ENCODE measurements at places on chromosomes 2 and 18. TPM values are rescaled to one million over a fixed set of nuclear protein-coding genes. Genes with fewer than 3 reads are reported as not detected.

GRCh38 chr2:188244383-188244782, 47.3 kb upstream of the GULP1 start:
- peak; percentile 6 for DNase-seq

DNA sequence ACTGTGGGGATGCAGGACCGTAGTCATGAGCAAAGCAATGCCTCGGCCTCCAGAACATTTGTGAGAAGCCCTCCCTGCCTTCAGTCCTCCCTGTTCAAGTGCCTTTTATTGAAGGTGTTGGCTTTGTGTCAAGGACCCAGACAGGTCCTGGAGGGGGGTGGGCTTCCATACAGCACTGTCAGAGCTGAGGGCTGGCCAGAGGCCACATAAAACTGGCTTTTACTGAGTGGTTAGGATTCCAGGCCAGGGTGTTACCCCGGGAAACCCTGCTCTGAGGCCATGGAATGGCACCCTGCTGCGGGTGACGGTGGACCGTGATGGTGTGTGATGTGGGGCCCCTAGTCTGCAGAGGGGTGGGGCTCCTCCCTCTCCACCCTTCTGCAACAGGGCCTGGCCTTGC, 41.6 kb downstream of the TOGARAM2 start:
- DNase-seq = no peak

GRCh38 chr2:134454426-134454825, 200.6 kb downstream of the MGAT5 start:
- DNase-seq = no peak

GRCh38 chr18:74450626-74451025, 6.5 kb downstream of the DIPK1C start:
- no peak for DNase-seq

DNA sequence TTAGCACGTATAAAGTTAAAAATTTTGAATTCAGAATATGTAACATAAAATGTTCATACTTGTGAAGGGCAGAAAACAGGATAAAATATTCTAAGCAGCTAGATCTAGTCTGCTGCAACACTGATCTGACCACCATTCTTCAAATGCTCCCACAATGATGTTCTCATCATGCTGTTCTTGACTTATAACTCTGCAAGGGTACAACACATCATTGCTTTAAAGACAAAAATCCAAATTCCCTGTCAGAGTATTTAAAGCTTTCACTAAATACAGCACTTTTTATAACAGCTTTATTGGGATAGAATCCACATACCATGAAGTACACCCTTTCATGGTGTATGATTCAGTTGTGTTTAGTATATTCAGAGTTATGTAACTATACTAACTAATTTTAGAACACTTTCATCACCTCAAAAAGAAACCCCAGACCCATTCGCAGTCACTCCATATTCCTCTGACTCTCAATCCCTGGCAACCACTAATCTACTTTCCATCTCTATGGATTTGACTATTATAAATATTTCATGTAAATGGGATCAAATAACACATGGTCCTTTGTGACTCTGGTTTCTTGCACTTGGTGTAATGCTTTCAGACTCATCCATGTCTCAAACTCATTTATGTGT, 56.4 kb downstream of the MAP4K3 start:
- DNase-seq = peak; percentile 25

GRCh38 chr2:190406805-190407204, 1.4 kb upstream of the MFSD6 start:
- DNase-seq = no peak

DNA sequence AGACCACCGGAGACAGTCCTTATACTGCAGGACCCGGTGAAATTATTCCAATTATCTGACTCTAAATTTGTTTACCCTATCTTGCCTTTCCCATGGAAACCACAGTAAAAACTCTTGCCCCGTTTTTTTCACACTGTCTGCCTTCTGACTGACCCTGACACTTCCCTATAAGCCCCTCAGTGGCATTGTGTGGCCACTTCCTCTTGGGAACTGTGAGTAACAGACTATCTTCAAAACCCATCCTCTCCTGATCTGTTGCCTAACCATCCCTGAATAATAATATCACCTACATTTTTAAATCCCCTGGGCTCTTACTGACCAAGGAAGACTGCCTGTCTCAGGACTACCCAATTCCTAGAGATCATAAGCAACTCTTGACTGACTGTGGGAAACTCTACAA, 42.6 kb upstream of the RNF152 start:
- DNase-seq = no peak

DNA sequence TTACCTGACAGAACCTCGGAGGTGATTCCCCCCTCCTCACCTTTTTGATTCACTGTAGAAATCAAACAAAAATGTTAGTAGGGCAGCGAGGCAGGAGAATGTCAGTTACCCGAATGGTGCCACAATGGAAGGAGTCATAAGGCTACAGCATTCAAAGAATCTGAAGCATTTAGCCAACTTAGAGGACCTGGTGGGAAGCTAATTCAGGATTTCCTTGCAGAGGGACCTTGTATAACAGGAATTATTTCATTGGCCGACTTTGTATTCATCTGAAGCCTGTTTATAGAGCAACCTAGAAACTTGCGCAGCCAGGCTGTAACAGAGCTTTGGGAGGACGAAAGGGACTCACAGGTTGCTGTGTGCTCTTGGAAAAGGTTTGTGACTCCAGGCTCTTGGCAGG, 129.1 kb upstream of the MMADHC start:
- no peak for DNase-seq

- DNase-seq = no peak
These were observed 58.8 kb upstream of the SLC38A11 start for GRCh38 chr2:165013944-165014619.

- DNase-seq = peak; percentile 33
These were observed 2129.4 kb upstream of the PIK3C3 start for GRCh38 chr18:39825485-39826150.

- DNase-seq = no peak
These were observed 122.6 kb upstream of the NOSTRIN start for GRCh38 chr2:168679741-168680310.

DNA sequence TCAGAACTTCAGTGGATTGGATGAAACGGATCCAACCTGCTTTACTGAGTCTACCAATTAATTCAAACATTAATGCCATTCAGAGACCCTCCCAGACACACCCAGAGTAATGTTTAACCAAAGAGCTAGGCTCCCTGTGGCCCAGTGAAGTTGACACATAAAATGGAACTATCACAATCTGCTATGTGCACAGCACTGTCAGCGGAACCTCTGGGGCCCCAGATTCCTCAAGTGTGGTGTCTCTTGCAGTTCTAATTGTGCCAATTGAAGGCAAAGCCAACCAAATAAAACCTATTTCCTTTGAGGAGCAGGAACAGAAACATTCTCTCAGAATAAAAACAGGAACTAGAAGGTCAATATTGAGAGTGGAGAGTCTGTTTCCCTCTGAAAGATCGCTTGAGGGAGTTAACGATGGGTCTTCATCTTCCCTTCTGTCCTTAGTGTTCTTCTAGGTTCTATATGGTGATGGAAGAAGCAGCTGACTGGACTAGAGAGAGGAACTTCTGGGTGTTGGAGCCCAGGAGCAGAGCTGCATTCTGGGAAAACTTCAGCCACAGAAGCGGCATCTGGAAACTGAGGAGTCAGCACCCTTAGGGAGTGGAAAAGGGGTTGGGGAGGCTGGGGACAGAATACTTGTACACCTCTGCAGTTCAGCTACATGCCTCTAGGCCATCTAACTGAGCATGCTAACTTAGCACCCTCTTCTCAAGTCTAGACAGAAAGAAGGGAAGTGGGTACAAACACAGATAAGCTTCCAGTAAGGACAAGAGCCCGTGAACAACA, 174.4 kb upstream of the FBXO11 start:
- no peak for DNase-seq

GRCh38 chr2:226888971-226889370, 53.1 kb downstream of the RHBDD1 start:
- DNase-seq = peak; percentile 46

- DNase-seq = no peak
These were observed 249.1 kb downstream of the LTBP1 start for GRCh38 chr2:33195891-33196290.

DNA sequence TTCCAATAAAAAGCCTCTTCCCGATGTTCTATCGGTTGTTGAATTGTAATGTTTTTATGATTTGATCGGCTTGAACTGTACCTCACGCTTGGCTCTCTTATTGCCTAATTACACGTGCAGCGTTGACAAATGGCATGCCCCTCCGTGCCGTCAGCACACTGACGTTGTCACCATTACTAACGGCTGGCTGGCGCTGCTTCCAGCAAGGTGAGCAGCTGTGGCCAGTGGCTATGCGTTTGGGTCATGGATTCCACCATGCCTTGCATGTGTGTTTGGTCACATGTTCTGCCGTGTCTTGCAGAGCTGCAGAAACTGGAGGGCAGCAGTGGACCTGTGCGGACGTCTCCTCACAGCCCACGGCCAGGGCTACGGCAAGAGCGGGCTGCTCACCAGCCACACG, 42.1 kb downstream of the TRAPPC12 start:
- DNase-seq = no peak

GRCh38 chr2:111665551-111666116, 218.4 kb downstream of the ANAPC1 start:
- no peak for DNase-seq

DNA sequence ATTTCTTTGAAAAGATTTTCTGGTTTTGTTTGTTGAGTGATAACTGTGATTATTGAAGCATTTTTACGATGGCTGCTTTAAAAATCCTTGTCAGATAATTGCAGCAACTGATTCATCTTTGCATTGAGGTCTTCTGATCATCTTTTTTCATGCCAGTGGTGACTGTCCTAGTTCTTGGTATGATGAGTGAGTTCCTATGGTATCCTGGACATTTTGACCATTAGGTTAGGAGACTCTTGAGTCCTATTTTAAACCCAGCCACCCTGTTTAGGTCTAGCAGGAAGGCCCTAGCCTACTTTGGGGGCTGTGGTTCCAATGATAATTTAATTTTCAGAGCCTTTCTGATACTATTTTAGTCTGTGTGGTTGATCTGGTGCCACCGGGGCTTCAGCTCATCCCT, 72.7 kb upstream of the REV1 start:
- peak; percentile 24 for DNase-seq

The FBXO41 gene
- total RNA-seq = 1.0 TPM

The ABCG5 gene
- not detected for total RNA-seq

- DNase-seq = no peak
These were observed 175.3 kb downstream of the KCNE4 start for GRCh38 chr2:223227338-223227737.

DNA sequence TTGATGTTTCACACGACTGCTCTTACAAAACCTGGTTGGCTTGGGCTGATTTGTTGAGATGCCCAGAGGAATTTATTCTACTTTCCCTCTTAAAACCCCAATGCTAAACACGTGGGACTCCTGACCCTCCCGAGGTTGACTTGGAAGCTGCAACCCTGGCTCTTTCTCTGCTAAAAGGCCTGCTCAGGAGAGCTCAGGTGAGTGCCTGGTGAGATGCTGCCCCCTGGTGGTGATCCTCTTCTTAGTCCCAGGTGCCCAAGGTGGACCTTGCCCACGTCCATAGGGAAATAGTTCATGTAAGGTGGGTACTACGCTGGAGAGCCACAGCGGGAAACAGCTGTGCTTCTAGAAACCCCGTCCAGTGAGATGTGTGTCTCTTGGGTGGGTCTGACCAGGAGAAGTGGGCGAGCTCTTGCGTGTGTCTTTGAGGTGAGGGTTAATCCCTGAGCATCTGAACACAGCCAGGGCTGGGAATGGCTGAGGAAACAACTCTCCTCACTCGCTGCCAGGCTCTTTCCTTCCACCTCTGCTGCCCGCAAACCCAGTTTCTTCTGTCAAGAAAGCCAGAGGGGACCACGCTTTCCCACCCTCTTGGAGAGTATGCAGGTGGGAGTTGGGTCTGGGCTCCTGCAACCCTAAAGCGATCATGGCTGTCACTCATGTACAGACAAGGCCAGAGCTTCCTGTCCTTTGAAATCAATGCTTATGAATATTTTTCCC, 25.5 kb upstream of the PXDN start:
- DNase-seq = peak; percentile 57

GRCh38 chr2:107669335-107669734, 157.4 kb upstream of the RGPD4 start:
- DNase-seq = peak; percentile 42

DNA sequence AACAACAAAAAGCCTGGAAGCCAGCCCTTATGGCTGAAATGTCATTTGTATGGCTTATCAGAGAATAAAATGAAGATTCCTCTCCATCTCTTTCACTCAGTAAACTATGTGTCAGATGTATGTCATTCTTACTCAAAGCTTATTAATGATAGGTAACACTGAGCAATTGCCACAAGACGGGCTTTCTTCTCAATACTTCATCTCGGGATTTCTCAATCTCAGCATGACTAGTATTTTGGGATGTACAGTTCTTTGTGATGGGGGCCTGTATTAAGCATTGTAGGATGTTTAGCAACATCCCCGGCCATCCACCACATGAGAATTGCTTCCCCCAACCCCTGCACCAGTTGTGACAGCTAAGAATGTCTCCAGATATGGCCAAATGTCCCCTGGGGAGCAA, 80.2 kb downstream of the MREG start:
- DNase-seq = peak; percentile 53

GRCh38 chr2:236790963-236791362, 221.3 kb downstream of the ACKR3 start:
- peak; percentile 10 for DNase-seq

DNA sequence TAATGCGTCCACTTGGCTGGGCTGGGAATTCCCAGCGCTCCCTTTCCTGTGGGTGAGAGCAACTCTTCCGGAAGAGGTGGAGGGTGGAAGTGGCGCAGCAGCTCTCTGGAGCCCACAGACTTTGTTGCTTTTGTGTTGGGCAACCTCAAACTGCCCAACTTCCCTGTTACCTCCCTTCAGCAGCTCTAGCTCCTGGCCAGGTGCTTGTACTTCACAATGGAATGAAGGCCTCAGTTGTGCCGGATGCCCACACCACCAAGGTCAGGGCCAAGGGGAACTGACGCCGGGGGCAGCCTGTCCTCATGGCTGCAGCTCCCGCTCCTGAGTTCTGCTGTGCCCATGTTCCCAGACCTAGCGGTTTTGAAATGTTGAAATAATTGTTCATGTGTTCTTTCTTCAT, 322.9 kb downstream of the GALR1 start:
- no peak for DNase-seq

The RUFY4 gene
- total RNA-seq = not detected

DNA sequence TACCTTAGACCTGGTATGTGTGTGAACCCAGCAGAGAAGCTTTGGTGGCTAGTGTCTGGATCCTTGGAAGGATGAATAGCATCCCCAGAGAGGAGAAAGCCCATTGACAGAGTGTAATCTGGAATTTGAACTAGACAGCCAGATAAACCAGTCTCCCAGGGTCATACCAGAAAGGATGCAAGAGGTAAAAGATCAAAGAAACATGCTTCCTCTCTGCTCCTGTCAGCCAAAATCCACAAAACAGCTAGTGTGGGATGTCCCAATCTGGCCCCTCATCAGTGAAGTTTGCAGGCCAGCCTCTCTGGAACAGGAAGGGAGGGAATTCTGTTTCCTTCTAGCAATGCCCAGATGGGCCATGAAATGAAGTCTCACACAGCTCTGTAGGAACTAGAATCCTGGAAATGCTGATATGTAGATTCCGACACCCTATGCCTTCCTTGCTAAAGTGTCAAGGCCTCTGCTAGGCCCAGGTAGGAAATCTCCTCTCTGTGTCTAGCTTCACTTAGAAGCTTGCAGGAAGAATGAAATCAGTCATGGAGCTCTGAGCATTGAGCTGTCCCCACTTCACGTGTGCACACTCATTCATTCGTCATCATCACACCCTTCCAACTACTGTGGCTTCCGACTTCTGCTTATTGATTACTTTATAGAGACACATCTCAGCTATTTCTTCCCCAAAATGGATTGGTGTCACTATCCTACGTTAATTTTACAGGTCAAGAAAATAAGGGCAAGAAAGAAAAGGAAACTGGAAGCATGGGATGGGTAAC, 38.0 kb downstream of the EVA1A start:
- DNase-seq = peak; percentile 38

- DNase-seq = no peak
These were observed 51.0 kb upstream of the NXPH2 start for GRCh38 chr2:138831154-138831553.

GRCh38 chr2:193561054-193561453, 1366.3 kb upstream of the TMEFF2 start:
- no peak for DNase-seq

Measured in GM23248 (cell line).